ENCODE measurements at places on chromosomes 5 and 9. TPM values are rescaled to one million over a fixed set of nuclear protein-coding genes. Genes with fewer than 3 reads are reported as not detected.

GRCh38 chr9:85942913-85943709 lies 2.2 kb downstream of the NAA35 start:
- peaks cover 26% of the 10 kb centered on the region for H3K4me1 ChIP-seq
- H3K27ac ChIP-seq = no peak overlapping the region
- no peaks in the 10 kb centered on the region for H3K27me3 ChIP-seq
- DNase-seq = no peak
- H3K4me3 ChIP-seq = no peak overlapping the region

GRCh38 chr5:24616566-24616965 lies 28.2 kb downstream of the CDH10 start:
- H3K4me1 ChIP-seq = no peaks in the 10 kb centered on the region
- no peak for DNase-seq
- H3K27me3 ChIP-seq = no peaks in the 10 kb centered on the region
- no peaks in the 10 kb centered on the region for H3K36me3 ChIP-seq
- no peak overlapping the region for H3K4me3 ChIP-seq

- H3K27ac ChIP-seq = no peak overlapping the region
- peaks cover 7% of the 10 kb centered on the region for H3K36me3 ChIP-seq
- peaks cover 14% of the 10 kb centered on the region for H3K4me1 ChIP-seq
- DNase-seq = no peak
- H3K27me3 ChIP-seq = no peaks in the 10 kb centered on the region
Measured at GRCh38 chr9:122394265-122395125, 23.7 kb downstream of the PTGS1 start.

DNA sequence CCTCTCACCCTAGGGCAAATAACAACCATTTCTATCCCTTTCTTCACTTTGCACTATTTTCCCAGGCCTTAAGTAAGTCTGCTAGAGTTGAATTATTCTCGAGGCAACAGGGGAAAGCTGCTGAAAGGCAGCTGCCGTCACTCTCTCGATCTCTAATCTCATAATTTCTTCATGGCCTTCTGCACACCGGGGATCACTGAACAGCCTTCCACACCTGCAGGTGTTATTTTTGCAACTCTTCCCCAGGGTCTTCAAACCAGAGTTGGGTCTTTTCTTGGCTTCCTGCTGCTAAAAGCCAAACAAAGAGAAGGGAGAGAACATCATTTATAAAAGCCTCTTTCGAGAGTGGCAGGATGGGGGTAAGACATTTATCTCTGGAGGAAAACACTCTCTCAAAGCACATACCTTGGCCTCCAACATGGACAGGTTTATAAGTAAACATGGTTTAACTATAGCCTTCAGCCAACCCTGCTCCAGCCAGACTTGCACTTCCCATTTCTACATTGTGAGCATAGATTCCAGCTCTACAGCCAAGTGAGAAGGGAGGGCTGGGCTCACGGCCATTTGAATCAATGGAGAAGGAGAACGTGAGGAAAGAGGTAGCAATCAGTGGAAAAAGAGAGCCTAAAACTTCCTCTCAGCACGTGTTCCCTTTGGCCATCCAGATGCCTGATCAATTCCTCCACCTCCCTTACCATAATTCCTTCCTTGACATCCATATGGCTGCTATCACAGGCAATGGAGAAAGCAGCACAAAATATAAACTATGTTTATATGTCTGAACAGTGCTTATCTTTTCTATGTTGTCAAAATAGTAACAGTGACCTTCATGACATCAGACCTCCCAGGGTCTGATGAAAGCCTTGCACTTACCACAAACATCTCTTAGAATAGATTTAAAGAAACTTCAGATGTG lies 464.9 kb downstream of the TLE1 start:
- H3K36me3 ChIP-seq = no peaks in the 10 kb centered on the region
- no peak for DNase-seq
- H3K4me3 ChIP-seq = no peak overlapping the region
- no peaks in the 10 kb centered on the region for H3K27me3 ChIP-seq
- no peak overlapping the region for H3K27ac ChIP-seq

GRCh38 chr5:149221731-149222342 lies 49.8 kb upstream of the AFAP1L1 start:
- no peaks in the 10 kb centered on the region for H3K27me3 ChIP-seq
- H3K4me3 ChIP-seq = no peak overlapping the region
- H3K27ac ChIP-seq = no peak overlapping the region
- H3K36me3 ChIP-seq = no peaks in the 10 kb centered on the region
- no peak for DNase-seq

- peaks cover 10% of the 10 kb centered on the region for H3K4me1 ChIP-seq
- peak; percentile 21 for DNase-seq
- no peaks in the 10 kb centered on the region for H3K36me3 ChIP-seq
- no peak overlapping the region for H3K4me3 ChIP-seq
- no peaks in the 10 kb centered on the region for H3K27me3 ChIP-seq
Measured at GRCh38 chr9:27535701-27536118, 6.1 kb upstream of the MOB3B start.

DNA sequence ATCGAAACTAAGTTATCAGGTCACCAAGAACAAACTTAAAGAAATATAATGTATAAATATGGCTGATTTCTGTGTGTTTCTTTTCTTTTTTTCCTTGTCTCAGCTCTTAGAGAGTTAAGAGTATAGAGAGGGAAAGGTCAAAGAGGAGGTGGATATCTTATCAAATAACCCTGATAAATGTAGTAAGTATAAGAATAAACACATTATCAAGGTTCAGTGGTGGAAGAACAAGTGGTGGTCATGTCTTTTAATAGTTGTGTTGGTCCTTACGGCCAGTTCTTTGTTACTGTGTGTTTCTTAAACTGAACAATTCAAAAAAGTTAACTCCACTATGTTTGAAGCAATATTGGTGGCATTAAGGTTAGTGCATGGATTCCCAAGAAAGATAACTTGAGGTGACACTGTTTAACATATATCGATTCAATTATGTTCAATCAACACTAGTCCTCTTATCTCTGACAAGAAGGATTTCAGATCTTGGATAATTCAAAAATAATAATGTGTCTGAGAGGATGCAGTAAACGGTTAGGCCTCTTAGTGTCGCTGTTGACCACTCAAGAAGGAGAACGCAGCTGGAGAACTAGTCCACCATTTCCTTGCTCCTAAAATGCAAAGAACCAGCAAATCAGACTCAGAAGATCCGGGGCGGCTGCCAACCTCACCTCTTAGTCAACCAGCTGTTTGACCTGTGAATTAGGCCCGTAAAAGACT lies at the start of gene PCDHGA3:
Gene PCDHGA3 (plus strand): TSS at position 588 of the 711 bp plus-strand sequence. CDS start 205 bp downstream, outside the sequence.
- no peak within 1 kb of the TSS for H3K27ac ChIP-seq
- no peaks in the 10 kb centered on the region for H3K36me3 ChIP-seq
- peaks cover 5% of the 10 kb centered on the region for H3K4me1 ChIP-seq
- H3K4me3 ChIP-seq = no peak within 1 kb of the TSS
- DNase-seq = no peak
- peaks cover 57% of the 10 kb centered on the region for H3K27me3 ChIP-seq

GRCh38 chr9:114718801-114719221 lies 36.8 kb upstream of the TEX48 start:
- no peaks in the 10 kb centered on the region for H3K27me3 ChIP-seq
- no peak overlapping the region for H3K4me3 ChIP-seq
- DNase-seq = no peak
- H3K27ac ChIP-seq = no peak overlapping the region
- no peaks in the 10 kb centered on the region for H3K4me1 ChIP-seq

Gene PCDHGA12
- 0.27 TPM for polyA plus RNA-seq

DNA sequence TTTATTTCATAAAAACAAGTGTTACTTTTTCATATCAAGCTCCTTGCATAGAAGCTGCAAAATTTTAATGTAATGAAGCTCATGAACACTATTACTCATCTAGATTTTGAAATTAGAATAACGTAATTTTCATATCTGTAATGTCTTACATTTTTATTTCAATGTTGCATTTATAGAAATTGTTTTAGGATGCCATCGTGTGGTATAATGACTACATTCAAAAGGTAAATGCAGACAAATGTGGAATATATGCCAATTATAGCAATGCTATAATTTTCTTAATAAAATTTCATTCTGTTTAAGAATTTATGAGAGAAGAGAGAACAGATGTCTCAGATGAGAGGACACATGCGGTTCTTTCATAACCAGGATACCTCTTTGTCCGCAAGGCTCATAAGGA lies 230.2 kb downstream of the TMEM232 start:
- no peak overlapping the region for H3K27ac ChIP-seq
- no peaks in the 10 kb centered on the region for H3K27me3 ChIP-seq
- H3K4me1 ChIP-seq = no peaks in the 10 kb centered on the region
- H3K4me3 ChIP-seq = no peak overlapping the region

Gene F2R
- 0.26 TPM for polyA plus RNA-seq

DNA sequence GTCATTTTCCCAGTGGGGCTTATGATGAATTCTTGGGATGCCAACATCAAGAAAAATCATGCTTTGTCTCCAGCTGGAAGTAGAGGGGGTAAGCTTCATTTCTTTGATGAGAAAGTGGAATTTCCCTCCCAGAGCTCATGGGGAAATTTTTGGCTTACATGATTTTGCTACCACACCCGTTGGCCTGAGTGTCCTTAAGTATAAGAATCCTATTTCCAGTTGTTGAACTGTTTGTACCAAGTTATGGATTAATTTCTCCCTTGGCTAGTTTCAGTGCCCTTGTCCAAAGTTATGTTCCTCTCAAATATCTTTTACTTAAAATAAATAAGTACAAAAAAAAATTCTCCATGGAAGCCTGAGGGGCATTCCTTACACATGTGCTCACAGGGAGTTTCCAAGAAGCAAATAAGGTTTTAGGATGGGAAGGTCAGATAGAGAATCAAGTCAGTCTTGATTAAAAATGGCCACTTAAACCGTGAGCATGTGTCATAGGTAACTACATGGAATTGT lies 82.3 kb downstream of the PTCD2 start:
- no peaks in the 10 kb centered on the region for H3K27me3 ChIP-seq
- no peak overlapping the region for H3K4me3 ChIP-seq
- DNase-seq = no peak
- no peaks in the 10 kb centered on the region for H3K4me1 ChIP-seq

DNA sequence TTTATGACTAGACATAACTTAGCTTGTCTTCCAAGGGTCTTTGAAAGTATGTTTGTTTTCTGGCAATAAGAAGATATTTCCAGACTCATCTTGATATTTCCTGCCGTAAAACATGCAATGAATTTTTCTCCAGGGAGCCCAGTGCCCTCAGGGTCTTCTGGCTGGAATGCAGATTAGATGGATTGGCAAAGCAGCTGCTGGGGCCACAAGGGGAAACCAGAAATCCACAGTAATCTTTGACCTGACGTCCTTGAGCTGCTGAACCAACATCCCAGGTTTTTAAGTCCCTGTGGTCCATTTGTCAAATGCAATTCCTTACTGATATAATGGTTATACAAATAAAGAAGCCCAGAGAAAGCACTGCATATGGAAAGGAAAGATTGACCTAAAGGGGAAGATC lies 93.0 kb downstream of the THBS4 start:
- no peaks in the 10 kb centered on the region for H3K36me3 ChIP-seq
- H3K4me3 ChIP-seq = no peak overlapping the region
- peaks cover 18% of the 10 kb centered on the region for H3K4me1 ChIP-seq
- no peak for DNase-seq
- no peak overlapping the region for H3K27ac ChIP-seq
- H3K27me3 ChIP-seq = no peaks in the 10 kb centered on the region

DNA sequence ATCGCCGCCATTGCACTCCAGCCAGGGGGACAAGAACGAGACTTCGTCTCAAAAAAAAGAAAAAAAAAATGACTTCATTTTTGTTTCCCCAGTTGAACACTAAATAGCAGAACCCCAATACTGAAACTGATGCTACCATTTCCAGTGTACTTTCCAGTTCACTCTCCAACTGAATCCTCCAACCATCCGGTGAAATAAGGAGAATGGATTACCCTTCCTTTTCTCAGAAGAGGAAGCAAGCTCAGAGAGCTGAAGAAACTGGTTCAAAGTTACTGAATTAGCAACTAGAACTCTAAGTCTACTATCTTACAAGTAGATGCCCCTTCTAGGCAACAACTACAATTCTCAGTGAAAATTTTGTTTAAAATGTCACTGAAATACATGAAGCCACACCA lies 3.9 kb downstream of the FAM13B start:
- DNase-seq = peak; percentile 27
- H3K36me3 ChIP-seq = no peaks in the 10 kb centered on the region
- no peaks in the 10 kb centered on the region for H3K27me3 ChIP-seq
- H3K4me3 ChIP-seq = peak overlapping the region; percentile 42

Gene APBA1
- 0.03 TPM for polyA plus RNA-seq

DNA sequence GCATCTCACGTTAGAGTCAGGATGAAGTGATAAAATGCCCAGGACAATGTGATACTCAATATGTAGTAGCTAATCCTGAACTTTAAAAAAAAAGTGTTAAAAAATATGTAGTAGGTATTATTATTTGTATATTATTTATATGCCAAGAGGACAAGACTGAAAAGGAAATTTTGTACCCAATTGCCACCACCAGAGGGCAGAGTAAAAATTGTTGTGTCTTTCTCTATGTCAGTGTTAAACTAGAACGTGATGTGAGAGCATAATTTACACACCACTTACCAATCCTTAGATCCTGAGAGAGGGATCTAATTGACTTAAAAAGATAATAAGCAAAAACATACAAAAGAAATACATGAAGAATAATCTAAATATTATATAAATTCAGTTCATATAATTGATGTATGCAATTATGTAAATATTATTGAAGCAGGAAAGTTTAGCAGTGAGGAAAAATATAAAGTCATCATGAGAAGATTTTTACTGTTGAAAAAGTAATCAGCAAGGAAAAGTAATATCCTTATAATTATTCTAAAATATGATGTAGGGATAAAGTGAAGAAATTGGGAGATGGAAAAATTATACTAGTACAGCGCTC lies 288.9 kb downstream of the RAB3C start:
- H3K27me3 ChIP-seq = no peaks in the 10 kb centered on the region
- no peak overlapping the region for H3K27ac ChIP-seq
- H3K4me3 ChIP-seq = no peak overlapping the region
- DNase-seq = peak; percentile 42
- H3K4me1 ChIP-seq = no peaks in the 10 kb centered on the region

Gene GADD45G
- 4.3 TPM for polyA plus RNA-seq

DNA sequence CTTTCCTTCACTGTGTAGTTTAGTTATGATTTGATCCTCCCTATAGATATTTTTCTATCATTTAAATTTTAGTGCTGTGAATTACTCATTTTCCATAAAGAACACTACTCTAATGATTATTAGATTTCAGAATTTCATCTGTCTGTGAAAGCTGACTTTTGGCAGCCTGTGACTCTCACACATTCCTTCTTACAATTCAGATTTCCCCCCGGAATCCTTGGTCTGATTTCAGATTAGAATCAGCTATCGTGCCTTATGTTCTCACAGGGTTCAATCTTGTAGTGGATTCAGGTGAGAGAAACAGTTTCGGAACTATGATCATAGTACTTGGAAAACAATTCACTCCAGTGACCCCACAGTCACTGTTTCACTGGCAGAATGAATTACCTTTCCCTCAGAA lies 26.2 kb downstream of the ZNF474 start:
- no peak overlapping the region for H3K27ac ChIP-seq
- no peaks in the 10 kb centered on the region for H3K27me3 ChIP-seq
- DNase-seq = no peak
- no peaks in the 10 kb centered on the region for H3K4me1 ChIP-seq
- no peaks in the 10 kb centered on the region for H3K36me3 ChIP-seq

Measured in B cell (primary cell).